ENCODE measurements at places on chromosomes 1 and 21.
A peak's percentile ranks its signal among the peaks of the same experiment; 100 is the strongest.

DNA sequence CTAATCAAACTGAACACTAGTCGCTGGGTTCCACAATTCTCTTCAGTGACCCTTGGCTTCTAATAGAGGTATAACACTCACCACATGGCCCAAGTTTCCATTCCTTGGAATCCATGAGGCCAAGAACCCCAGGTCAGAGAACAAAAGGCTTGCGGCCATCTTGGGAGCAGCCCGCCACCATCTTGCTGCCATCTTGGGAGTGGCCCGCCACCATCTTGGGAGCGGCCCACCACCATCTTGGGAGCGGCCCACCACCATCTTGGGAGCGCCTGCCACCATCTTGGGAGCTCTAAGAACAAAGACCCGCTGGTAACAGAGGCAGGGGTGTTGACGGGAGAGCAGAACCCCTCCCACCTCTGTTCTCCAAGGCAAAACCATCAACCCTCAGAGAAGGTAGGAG, 493.4 kb downstream of the MATN1 start:
- no peak for DNase-seq

GRCh38 chr1:54131419-54131818, 21.4 kb downstream of the CDCP2 start:
- DNase-seq = no peak

DNA sequence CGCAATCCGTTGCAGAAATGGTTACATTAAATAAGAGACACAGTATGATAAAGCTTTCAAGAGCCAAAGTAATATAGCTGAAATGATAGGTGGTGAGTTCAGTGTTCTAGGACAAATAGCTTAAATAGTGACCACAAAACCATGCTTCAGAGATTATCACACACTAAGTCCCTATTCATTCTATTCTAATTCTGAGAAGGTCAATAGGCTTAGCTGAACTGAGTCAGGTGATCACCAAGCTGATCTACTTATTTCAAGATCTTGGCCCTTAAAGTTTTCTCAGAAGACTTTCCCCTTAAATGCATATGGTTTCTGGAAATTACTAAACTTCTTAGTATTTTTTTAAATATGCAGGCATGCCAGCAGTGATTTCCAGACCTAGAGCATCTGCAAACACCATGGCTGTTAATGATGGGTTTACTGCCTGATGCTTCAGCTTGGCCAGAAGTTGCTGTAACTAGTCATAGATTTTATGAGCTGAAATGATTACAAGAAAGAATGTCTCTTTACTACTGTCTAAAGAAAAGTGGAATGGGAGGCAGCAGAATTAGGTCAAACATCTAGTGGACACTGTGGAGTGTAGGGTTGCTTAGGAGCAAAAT, 242.9 kb downstream of the ST6GALNAC3 start:
- DNase-seq = no peak

DNA sequence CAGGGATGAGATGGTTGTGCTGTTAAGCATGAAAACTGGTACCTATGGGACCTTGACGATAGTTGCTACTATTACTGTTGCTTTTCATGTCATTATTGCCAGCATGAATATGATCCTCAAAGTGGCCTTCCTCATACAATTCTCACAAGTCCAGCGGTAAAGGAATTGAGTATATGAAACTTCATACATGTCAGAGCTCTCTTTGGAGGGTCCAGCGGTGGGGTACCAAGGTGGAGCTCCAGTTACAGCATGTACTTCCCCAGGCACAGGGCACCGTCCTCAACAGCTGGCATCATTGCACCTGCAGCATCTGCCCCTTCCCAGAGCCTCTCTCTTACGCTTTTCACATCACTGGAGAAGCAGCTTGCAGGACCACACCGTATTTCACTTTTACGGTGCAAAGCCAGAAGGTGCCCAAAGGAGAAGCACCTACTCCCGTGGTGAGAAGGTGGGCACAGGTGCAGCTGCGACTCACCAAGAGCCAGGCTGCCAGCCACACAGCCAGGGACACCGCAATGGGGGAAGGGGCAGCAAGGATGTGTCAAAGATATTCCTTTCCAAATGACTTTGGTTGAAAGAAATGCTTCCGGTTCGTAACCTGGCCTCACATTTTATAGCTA, 166.4 kb upstream of the IRF2BP2 start:
- DNase-seq = no peak

- no peak for DNase-seq
These were observed 99.4 kb downstream of the TSEN15 start for GRCh38 chr1:184150776-184151531.

GRCh38 chr1:178527117-178527516, 14.2 kb downstream of the TEX35 start:
- no peak for DNase-seq

- DNase-seq = no peak
These were observed 3.9 kb downstream of the TMEM63A start for GRCh38 chr1:225878282-225878681.

GRCh38 chr1:233015965-233016364, 65.6 kb downstream of the NTPCR start:
- no peak for DNase-seq

DNA sequence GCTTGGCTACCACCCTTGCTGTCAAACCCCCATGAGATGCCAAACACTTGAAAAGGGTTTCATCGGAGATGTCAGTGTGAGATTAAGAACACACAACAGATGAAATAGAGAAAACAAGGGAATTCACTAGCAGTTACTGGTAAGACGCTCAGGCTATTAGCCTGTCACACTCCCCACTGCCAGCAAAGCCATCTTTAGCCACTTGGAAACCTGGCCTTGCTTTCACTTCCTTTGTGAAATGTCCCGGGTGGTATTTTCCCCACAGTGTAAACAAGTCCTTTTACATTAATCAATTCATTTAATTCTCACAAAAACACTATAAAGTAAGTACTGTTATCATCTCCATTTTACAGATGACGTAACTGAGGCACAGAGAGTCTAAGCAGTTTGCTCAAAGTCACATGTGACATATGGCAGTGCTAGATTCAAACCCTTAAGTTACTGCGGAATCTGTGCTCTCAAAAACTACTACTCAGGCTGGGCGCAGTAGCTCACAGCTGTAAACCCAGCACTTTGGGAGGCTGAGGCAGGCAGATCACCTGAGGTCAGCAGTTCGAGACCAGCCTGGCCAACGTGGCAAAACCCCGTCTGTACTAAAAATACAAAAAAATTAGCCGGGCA, 32.7 kb upstream of the KHDRBS1 start:
- no peak for DNase-seq

GRCh38 chr1:54968551-54968950, 11.9 kb upstream of the TMEM61 start:
- no peak for DNase-seq

- peak; percentile 59 for DNase-seq
These were observed at the start of gene C1orf115 for GRCh38 chr1:220690140-220691052. Gene C1orf115 (plus strand): TSS chr1:220690363. CDS start chr1:220690403, 40 bp downstream.

- DNase-seq = no peak
These were observed 577 bp upstream of the CEP350 start for GRCh38 chr1:179953974-179954492.

DNA sequence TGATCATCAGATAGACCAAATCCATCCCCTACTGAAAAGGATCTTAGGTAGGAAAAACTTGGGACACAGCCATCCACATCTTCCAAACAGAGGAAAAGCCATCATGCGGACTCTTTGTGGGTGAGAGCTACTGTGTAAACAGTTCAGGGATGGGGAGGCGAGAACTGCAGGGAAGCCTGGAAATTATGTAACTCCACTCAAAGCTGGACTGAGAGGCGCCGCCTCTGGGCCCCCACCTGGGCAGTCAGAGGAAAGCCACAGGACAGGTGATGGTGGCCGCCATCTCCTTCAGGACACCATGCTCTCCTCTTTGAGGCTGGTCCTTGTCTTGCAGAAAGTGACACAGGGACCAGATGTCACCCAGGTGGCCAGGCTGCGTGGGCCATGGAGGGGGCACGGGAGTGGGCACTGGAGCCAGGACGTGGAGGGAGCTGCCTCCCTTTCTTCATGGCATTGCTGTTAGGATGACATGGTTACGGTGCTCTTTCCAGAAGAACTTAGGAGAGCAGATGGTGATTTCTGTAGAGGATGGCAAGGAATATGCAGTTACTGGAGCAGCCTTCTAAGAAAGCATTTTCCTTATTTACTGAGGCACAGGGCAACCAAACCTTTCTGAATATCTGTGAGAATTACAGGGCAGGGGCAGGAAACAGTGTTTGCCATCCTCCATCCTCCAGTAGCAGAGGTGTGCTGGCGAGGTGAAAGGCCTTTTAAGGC, 32.0 kb upstream of the TDRD10 start:
- DNase-seq = no peak

DNA sequence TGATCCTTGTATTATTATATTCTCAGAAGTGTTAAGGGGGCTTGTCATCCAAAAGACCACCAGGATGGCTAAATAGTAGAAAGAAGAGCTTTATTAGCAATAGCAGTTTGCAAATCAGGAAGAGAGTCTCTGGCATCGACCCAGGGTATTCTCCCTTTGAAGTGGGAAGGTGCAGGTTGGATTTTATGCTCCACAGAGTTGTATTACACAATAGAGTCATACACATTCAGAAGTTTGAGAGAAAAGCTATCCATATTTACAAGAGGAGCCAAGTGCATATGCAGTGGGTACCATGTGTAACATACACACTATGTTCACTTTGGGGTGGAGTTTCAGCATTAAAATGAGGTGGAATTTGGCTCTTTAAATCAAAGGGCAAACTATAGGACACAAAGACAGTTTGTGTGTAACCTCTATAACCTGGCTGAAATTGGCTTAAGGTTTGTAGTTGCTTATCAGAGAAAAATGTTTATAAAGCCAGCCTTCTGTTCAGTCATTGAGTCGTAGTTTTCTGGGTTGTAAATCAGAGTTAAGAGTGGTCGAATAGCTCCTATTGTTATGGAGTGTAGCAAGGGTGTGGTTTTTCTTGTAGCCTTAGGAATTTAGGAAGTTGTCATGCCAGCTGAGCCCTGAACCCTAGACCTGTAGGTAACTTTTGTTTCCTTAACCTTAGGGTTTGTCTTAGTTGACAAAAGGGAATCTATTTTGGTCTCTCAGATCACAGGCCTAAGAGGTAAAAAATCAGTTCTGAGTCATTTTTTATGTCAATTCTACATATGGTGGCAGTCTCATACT, 125.3 kb downstream of the DNM3 start:
- DNase-seq = no peak

GRCh38 chr1:26537951-26538352, 8.4 kb downstream of the RPS6KA1 start:
- DNase-seq = no peak

- DNase-seq = no peak
These were observed 16.0 kb upstream of the SLC2A5 start for GRCh38 chr1:9085306-9085940.

GRCh38 chr1:242524571-242525359, at the start of gene PLD5:
Gene PLD5 (minus strand): TSS chr1:242524697.
- no peak for DNase-seq

DNA sequence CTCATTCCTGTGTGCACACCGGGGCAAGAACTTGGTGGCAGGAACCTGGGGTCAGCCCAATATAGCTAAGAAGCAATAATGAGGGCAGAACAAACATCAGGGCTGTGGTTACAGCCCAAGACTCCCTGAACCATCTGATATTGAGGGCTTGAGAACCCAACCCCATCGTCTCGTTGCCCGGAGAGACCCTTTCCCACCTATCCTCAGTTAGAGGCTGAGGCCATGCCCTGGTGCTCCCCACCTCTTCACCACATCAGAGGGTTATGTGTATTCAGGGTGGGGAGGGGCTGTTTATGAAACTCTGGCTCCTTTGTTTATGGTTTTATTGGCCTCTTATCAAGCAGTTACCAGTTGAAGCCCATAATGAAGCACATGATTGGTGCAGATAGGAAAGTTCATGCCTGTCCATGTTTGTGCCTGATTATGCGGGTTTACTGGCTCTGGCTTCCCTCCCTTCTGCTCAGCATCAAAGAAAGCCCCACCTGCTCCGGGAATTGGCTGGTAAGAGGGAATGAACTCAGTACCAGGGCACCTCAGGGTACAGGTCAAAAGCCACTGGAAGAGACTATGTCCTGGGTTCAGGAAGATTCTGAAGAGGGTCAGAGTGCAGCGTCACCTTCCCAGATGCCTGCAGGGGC, 14.5 kb downstream of the NUAK2 start:
- no peak for DNase-seq

DNA sequence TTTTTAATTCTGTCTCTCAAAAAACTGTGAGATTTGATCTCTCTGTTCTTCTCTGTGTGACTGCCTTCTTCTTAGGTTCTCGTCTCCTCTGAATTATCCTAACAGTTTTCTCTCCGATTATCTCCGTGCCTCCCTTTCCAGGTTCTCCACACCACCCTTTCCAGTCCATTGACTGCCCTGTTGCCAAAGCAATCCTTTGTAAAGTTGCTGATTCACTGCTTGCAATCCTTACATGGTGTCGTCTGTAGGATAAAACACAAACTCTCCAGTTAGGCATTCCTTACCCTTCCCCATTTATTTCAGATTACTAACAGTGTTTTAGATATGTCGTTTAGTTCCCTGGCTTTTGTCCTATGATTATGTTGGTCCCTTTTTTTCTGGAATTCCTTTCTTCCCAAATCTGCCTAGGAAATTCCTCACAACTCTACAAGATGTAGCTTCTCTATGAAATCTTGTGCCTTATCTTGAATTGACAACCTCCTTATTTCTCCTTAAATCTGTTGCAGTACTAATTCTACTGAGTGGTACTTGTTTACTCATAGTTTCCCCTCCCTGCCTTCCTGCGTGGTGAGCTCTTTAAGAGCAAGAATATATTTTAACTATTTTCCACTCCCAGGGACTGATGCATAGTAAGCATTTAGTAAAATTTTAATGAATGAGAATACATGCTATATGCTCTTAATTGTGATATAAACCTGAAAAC, 22.3 kb downstream of the RCOR3 start:
- DNase-seq = no peak

DNA sequence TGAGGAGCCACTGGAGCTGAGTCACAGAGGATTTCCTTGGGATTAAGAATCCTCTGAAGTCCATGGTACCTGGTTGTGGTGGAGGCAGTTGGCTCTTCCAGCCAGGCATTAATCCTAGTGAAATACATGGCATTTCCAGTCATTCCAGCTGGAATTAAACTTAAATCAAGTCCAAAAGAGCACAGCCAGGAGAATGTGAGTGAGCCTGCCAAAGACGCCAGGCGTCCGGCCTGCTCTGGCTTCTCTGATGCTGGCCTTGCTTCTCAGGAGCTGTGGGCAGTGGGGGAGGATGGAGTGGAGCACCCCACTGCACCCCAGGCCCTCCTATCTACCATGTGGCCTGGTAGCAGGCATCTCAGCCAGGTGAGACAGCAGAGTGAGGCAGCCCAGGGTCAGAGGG, 23.4 kb upstream of the TENT5C start:
- no peak for DNase-seq

GRCh38 chr1:212700892-212701819, 1.5 kb upstream of the BATF3 start:
- no peak for DNase-seq

GRCh38 chr1:155003227-155003765, 694 bp downstream of the ZBTB7B start:
- DNase-seq = no peak

DNA sequence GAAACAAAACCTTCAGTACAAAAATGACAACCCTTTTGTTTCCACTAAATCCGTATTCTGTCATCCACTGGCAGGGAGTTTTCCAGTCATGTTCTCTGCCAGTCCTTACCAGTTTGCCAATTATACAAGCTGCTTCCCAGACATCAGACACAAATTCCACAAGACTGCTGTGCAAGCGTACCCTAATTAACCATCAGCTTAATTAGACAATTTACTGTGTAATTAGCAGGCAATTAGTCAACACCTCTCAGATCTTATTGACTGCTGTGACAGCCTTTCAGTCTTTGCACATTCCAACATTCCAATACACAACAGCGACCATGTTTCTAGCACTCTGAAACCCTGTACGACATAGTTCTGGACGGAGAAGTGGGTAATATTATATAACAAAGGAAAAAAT, 420.1 kb downstream of the DPYD start:
- DNase-seq = no peak

GRCh38 chr1:168693872-168694238, 35.2 kb downstream of the DPT start:
- no peak for DNase-seq

- DNase-seq = no peak
These were observed 57.0 kb downstream of the VWA5B1 start for GRCh38 chr1:20347699-20348098.

Measured in activated CD4-positive, CD25-positive, alpha-beta regulatory T cell (primary cell).